Stimulated activated effector memory CD8-positive, alpha-beta T cell treated with anti-CD3 and anti-CD28 coated beads, Interleukin-12 subunit alpha, Interleukin-12 subunit beta, amount 100 ng/mL, for 72 hours (primary cell): ENCODE measurements at places on chromosomes 2 and 18.

- no peak for DNase-seq
Measured at GRCh38 chr2:8985561-8986326, 17.7 kb downstream of the MBOAT2 start.

GRCh38 chr18:44859751-44860439 is 179.2 kb downstream of the SETBP1 start:
- DNase-seq = no peak

GRCh38 chr2:40127146-40127545 is 324.7 kb downstream of the SLC8A1 start:
- DNase-seq = no peak

- DNase-seq = no peak
Measured at GRCh38 chr2:166653185-166653813, 159.2 kb upstream of the SCN7A start.

DNA sequence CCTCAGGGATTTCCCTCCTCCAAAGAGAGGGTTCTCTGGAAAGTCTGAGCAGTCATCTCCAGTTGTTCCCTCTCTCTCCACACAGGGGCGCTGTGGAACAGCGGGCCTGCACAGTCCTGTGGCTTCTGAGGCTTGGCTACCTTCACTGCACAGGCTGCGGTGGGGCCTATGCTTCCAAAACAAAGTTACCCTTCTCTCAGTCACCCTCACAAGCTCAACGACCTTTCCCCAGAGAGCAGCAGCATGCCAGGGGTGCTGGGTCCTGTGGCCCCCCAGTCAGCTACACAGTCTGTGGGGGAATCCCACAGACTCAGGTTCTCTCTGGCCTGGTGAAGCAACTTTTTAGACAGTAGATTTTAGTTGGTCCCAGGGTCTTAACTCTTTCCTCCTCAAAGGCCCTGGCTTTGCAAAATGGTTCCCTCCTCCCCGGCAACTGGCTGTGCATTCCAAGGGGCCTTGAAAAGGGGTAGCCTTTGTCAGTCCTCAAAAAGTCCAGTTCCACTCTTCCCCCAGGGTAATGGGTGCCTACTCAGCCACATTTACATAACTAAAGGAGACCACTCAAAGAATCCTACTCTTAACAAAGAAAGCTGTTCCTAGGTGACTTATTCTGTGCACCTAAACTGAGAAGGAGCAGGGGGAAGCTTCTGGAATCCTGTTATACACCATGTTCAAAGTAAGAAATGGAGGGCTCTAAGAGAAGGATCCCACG is 14.9 kb downstream of the B3GNT7 start:
- DNase-seq = no peak
